AG10803 (cell line): ENCODE measurements at places on chromosomes 1 and 21.
A peak's percentile ranks its signal among the peaks of the same experiment; 100 is the strongest.

- DNase-seq: no peak
Observed at GRCh38 chr21:34337741-34338140, 26.1 kb upstream of the KCNE2 start.

- no peak for DNase-seq
Observed at GRCh38 chr1:234963904-234964702, 164.5 kb downstream of the TOMM20 start.

DNA sequence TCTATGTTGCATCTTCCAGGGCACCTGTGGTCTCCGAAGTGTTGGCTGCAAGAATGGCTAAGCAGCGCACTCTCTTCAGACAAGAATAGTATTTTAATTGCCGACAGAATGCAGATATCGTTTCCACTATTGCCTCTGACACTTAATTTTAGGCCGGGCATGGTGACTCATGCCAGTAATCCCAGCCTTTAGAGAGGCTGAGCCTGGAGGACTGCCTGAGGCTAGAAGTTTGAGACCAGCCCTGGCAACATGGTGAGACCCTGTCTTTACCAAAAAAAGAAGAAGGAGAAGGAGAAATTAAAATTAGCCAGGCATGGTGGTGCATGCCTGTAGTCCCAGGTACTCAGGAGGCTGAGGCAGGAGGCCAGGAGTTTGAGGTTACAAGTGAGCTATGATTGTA is 306.9 kb downstream of the KIF26B start:
- no peak for DNase-seq

DNA sequence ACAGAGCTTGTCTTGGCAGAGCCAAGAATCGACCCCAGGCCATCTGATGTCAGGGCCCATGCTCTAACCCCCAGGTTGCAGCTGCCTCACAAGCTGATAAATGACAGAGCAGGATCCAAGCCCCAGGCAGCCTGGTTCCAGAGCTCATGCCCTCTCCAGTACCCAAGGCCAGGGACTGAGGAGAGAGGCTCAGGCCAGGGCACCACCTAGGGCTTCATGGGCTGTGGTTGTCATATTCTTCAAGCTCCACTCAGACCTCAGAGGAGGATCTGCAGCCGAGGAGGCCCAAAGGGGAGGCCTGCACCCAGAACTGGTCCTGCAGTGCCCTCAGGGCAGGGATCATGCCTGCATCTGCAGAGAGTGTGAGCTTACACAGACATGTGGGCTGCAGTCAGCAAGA is 301.1 kb downstream of the MATN1 start:
- no peak for DNase-seq

- no peak for DNase-seq
Observed at GRCh38 chr1:108556066-108556465, 3.8 kb upstream of the EEIG2 start.

DNA sequence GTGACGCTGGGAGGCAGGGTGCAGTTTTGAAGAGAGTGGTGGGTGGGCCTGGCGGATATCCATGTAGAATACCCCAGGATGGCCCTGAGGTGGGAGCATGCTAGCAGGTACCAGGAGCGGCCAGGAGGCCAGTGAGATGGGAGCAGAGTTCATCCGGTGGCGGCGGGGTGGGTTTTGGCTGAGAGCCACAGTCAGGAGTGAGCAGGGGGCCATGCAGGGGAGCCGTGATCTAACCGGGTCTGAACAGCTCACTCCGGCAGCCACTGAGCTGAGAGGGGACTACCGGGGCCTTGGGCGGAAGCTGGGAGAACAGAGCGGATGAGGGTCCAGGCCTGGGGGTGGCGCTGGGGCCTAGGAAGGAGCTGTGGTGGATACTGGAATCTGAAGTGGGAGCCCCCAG is 47.6 kb upstream of the LRP8 start:
- no peak for DNase-seq

GRCh38 chr1:81129366-81129765 is 671.4 kb upstream of the ADGRL2 start:
- DNase-seq: no peak

DNA sequence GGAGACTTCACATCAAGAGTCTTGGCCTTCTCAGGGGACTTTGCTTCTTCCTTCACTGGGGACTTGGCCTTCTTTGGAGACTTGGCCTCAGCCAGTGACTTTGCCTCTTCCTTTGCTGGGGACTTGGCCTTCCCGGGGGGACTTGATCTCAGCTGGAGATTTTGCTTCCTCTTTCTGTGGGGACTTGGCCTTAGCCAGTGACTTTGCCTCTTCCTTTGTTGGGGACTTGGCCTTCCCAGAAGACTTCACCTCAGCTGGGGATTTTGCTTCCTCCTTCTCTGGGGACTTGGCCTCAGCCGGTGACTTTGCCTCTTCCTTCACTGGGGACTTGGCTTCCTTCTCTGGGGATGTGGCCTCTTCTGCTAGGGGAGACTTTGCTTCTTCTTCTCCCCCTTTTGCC is 13.5 kb upstream of the CD2 start:
- no peak for DNase-seq

- DNase-seq: peak; percentile 65
Observed at GRCh38 chr1:25556791-25557476, 13.5 kb downstream of the LDLRAP1 start.
